ENCODE measurements at places on chromosomes 5 and 9.

DNA sequence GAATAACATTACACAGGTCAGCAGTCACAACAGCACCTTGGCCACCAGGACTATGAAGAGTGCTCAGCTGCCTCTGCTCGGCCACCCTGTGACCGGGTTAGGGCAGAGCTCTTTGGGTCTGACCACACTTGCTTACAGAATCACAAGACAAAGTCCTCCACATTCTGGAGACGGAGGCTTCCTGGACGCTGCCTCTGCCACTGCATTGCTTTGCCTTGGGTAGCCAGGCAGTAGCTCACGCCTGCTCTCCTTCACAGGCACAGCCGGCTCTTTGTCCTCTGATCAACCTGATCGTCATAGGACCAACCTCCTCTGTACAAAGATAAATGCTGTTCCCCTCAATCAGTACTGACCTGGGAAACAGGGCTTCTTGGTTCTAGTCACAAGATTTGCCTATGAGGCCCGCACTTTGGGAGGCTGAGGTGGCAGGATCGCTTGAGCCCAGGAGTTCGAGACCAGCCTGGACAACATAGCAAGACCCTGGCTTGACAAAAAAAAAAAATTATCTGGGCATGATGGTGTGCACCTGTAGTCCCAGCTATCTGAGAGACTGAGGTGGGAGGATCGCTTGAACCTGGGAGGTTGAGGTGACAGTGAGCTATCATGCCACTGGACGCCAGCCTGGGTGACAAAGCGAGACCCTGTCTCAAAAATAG lies 128.4 kb upstream of the IER5L start:
- peak; percentile 63 for DNase-seq

- DNase-seq, result no peak
Measured at GRCh38 chr5:96616801-96617200, 45.4 kb upstream of the CAST start.

DNA sequence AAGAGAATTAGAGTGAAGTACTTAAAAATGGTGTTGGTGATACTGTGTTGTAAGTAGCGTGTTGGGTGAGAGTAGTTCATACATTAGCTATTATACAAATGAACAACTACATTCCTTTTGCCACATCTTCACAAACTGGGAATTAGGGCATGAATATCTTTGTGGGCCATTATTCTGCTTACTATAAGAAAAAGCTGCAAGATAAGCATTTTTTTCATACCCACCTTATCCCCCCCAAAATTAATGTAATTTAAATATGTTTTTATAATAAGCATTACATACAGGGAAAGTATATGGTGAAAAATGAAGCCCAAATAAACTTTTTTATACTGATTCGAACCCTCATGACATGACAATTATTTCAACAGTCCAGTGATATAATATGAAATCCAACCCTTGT lies 69.5 kb downstream of the FAM81B start:
- no peak for DNase-seq

GRCh38 chr9:70746316-70746715 lies 331.9 kb upstream of the KLF9 start:
- DNase-seq, result no peak

- no peak for DNase-seq
Measured at GRCh38 chr9:5455181-5455580, 4.8 kb downstream of the CD274 start.

GRCh38 chr9:111897601-111898137 lies 1.1 kb downstream of the UGCG start:
- DNase-seq, result no peak

DNA sequence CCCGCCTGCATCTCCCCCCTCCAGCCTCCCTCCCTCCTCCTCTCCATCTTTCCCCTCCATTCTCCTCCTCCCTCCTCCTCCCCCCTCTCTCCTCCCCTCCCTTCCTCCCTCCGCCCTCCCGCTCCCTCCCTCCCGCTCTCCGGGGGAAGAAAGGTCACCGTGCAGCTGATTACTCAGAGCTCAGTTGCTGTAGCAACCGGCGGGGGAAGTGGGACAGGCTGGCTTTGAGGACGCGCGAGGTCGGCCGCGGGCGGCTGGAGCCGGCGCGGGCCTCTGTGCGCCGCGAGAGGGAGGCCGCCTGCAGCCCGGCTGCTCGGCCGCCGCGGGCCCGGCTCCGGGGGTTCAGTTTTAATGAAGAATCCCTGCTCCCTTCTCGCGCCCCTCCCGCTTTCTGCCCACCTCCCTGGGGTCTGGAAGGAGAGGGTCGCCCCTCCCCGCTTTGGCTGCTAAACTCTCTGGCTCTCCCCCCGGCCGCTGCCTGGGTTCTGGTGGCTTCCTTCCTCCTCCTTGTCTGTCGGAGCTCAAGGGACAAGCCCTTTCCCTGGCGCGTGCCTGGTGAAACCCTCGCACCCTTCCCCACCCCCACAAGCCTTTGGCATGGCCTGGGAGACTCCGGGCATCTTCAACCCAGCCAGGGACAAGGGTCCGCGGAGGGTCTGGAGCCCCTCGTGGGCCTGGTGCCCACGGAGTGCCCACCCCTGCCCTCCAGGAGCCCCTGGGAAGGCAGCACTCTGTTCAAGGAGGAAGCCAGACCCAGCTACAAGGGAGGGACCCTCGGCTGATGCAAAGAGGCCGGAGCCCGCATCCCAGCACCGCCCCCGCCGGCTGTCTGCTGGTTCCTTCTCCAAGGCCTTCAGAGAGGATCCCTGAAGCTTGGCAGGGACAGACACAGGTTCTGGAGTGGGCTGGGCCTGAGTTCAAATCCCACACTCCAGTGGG lies 160.3 kb downstream of the C9orf50 start:
- peak; percentile 99 for DNase-seq

GRCh38 chr9:72322259-72322658 lies 42.7 kb downstream of the ZFAND5 start:
- no peak for DNase-seq

- peak; percentile 6 for DNase-seq
Measured at GRCh38 chr5:179762781-179763176, 30.2 kb downstream of the MAML1 start.
